NCI-H524 treated with DMSO at 0.1 percent for 48 hours (cell line): ENCODE measurements at places on chromosomes 13 and 19.

GRCh38 chr13:62035981-62036380, 620.3 kb upstream of the PCDH20 start:
- DNase-seq: peak; percentile 73

DNA sequence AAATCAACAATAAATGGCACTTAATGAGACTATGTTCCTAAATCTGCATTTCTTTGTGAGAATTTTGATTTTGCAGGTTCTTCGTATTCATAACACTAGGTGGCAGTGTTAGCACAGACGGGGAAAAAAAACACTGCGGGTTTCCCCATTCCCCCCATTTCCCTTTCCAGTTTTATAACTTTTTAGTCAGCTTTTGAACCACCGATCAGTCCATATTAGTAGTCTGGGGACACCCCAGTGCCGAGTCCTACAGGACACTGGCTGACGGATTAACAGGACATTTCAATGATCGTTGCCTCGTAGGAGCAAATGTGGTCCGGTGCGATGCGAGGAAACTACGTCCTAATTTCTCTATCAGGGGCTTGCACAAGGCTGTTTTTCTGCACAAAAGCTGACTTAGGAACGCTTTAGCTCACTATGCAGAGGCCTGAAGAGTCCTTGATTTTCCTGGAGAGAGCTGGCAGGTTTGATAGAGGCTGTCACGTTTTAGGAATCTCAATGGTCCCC, 234.3 kb downstream of the LMO7 start:
- DNase-seq: no peak

DNA sequence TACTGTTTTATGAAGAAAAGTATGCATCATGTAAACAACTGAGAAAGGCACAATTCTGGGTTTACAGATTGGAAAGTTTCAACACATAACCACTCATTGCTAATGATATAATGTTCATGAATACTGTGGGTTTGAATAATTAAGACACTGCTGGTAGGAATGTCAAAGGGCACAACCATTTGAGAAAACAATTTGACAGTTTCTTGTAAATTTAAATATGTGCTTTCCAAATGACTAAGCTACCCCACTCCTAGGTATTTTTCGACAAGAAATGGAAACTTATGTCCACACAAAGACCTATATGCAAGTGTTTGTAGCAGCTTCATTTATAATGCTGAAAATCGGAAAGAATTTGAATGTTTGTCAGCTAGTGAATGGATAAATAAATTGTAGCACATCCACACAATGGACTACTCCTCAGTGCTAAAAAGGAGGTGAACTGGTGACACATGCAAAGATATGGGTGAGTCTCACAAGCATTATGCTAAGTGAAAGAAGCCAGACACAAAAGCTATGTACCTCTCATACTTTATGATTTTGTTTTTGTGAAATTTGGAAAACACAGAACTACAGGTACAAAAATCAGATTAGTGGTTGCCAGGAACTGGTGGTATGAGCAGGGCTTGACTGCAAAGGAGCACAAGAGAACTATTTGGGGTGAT, 44.8 kb upstream of the FLT1 start:
- no peak for DNase-seq

DNA sequence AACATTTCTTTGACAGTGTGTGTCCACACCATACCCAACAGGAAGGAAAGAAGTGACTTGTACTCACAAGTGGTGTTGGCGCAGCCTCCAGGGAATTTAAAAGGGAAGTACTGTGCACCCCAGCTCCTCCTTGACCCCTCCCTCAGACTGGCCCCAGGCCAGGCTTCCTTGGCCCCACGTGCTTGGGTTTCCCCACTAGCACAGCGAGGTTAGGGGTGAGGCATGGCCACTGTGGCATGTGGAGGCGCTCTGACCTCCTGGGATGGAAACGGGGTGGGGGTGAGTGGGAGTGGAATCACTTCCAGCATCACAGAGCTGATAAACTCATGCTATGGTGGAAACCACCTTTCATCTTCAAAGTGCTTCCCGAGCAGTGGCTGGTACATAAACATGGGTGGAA, 168.6 kb downstream of the ZNF536 start:
- no peak for DNase-seq

DNA sequence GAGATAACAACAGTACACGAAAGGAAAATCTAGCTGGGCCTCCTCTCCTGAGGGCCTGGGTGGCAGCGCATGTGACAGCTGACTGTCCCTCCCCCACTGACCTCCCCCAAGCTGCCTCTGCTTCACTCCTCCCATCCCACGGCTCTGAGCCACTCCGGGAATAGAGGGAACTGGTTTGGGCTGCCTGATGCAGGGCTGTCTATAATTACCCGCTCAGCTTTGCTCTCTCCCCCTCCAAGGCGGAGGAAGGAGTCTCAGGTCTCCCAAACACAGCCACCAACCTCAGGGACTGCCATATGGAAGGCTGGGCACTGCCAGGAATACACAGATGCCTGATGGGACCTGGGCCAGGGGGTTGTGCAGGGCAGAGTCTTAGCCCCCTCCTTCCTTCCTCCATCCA, 7.9 kb downstream of the NAPA start:
- DNase-seq: peak; percentile 60

DNA sequence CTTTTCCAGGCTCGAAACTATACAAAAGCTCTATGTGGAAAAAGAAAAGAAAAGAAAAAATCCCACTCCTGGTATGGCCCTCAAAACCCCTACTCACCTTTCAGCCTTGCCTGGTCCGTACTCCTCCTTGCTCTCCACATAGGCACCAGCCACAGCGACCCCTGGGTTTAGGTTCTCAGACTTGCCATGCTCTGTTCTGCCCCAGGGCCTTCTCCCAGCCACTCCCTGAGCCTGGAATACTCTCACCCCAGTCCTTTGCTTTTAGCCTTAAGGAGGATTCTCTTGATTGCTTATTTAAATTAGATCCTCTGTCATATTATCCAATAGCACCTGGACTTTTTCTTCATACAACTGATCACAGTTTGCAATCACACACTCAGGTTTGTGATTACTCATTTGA, 522.5 kb downstream of the DIAPH3 start:
- DNase-seq: no peak

- DNase-seq: no peak
These were observed 793.7 kb upstream of the SLC10A2 start for GRCh38 chr13:103859952-103860351.
